ENCODE measurements at places on chromosomes 2 and 18.
A peak's percentile ranks its signal among the peaks of the same experiment; 100 is the strongest.

- peak; percentile 84 for DNase-seq
Measured at GRCh38 chr18:54444319-54444914, 86.7 kb downstream of the C18orf54 start.

GRCh38 chr2:233082931-233083755 lies 23.0 kb downstream of the INPP5D start:
- DNase-seq: no peak

DNA sequence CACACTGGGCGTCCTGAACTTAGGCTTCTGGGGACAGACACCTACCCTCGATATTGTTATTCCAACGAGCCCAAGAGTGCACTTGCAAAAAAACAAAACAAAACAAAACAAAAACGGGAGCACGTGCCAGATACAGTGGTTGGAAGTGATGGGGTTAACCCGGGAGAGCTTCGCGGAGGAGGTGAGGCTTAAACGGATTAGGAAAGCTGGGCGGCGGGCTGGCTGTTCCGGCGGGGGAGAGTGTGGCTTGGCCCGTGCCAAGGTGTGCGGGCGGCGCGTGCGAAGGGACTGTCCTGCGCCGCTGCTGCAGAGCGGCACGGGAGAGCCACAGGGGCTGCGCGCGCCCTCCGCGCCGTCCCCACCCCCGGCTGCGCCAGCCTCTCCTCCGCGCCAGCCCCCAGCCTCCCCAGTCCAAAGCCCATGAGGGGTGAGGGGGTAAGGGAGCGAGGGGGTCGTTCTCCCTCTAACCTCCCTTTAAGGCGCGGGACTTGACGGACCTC lies 1.5 kb upstream of the SLC30A3 start:
- no peak for DNase-seq

GRCh38 chr2:161912154-161912553 lies 161.9 kb downstream of the DPP4 start:
- DNase-seq: no peak

GRCh38 chr2:72423756-72424155 lies 276.1 kb upstream of the CYP26B1 start:
- no peak for DNase-seq

DNA sequence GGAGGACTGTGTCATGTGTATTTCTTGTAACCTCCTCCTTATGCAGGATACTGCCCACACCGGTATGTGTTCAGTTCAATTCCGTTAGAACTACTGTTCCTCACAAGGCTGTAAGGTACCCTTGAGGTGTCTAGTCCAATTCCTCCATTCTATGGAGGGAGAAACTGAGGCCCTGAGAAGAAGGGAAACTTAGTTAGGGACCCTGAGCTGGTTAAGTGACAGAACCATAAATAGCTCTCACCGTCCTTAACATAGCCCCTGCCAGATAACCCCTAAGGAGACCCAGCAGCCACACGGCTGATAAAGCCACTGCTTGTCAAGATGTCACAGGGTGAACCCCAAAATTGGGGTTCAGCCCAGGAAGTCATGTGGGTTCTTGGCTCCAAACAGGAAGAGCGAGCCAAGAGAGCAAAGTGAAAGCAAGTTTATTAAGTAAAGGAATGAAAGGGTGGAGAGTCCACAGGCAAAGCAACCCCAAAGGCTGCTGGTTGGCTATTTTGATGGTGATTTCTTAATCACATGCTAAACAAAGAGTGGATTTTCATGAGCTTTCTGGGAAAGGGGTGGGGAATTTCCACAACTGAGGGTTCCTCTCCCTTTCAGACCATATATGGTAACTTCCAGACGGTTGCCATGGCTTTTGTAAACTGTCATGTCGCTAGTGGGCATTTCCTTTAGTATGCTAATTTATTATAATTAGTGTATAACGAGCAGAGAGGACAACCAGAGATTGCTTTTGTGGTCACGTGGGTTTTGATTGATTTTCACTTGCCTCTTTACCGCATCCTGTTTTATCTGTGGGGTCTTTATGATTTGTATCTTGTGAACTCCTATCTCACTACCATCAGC lies 83.4 kb upstream of the RTN4 start:
- DNase-seq: peak; percentile 98

DNA sequence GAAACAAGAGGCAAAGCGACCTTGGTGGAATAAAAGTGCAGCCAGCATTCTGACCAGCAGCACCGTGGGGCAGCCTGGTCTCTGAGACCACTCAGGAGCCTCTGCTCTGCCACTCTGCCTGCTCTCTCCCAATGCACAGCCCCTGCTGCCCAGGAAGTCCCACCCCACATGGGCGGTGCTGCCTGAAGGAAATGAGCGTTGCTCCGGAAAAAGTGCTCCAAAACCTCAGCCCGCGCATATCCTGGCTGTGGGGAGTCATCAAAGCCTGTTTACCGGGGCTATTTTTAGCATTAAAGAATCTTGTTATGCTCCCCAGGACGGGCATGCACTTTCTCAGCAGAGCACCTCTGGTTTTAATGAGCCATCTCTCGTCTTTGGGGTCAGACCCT lies 54.5 kb downstream of the EPAS1 start:
- no peak for DNase-seq

DNA sequence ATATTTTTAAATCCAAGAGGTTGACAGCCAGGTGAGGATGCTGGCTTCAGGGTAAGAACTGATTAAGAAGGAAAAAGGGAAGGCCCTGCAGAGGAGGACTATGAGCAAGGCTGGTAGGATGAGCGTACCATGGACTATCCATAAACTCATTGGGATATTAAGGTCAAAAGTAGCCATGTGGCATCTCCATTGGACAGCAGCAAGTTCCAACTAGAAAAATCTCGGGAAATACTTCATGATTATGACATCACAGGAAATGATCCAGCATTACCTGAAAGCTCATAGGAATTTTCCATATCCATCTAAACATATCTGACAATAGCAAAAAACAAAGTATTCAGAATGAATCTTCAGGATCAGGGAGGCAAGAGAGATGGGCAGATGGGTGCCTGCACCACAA lies 34.2 kb downstream of the TGFA start:
- DNase-seq: no peak
